ENCODE measurements at places on chromosomes 6 and 20. TPM values are rescaled to one million over a fixed set of nuclear protein-coding genes. Genes with fewer than 3 reads are reported as not detected.

Gene PAK1IP1
- 20.3 TPM for total RNA-seq

Gene ADGB
- total RNA-seq, result not detected

Gene SLC35D3
- total RNA-seq, result not detected

Gene PKHD1
- total RNA-seq, result not detected

Gene RHAG
- total RNA-seq, result 0.09 TPM

Gene C20orf96
- total RNA-seq, result 10.4 TPM

Gene ALDH5A1
- 8.1 TPM for total RNA-seq
